ENCODE measurements at places on chromosomes 2 and 18. TPM values are rescaled to one million over a fixed set of nuclear protein-coding genes. Genes with fewer than 3 reads are reported as not detected.

DNA sequence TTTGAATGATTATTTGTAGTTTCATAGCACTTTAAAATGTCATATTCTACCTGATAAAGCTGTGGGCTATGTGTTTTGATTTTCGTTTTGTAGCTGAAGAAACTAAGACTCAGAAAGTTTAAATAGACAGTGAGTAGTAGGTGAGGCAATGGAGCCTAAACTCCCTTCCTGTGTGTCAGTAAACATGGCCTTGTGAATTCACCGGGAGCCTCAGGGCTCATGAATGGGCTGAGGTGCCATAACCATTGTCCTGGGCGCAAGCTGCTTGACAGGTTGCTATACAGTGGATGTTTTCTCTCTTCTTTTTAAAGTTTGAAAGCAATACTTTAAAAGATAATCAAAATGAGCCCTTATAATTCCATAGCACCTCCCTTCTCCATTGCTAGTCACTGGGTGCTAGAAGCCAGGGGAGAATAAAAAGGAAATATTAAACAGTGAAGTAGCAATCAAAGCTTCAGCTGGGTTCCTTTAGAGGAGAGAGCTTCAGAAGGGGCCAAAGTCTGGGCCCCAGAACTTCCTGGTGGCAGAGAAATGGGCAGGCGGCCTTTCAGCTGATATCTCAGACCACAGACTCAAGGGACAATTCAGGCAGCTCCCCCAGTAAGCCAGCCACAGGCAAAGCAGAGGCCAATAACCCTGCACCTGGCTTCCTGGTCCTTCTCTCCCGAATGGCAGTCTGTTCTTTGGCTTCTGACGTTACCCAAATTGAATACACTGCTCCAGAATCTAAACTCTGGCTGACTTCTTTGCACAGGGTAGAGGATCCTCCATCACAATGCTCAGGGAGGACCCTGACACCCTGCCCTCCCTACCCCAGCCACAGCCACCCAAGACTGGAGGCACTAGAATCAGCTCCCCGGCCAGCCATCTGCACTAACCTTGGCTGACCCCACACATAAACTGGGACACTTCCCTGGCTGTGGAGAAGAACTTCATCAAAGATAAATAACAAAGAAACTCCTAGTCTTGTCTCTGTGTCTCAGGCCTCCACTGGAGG lies 51.8 kb upstream of the NPAS2 start:
- H3K36me3 ChIP-seq = no peaks in the 10 kb centered on the region
- H3K4me1 ChIP-seq = no peaks in the 10 kb centered on the region
- H3K27ac ChIP-seq = no peak overlapping the region
- DNase-seq = no peak
- H3K27me3 ChIP-seq = no peaks in the 10 kb centered on the region
- H3K4me3 ChIP-seq = no peak overlapping the region

DNA sequence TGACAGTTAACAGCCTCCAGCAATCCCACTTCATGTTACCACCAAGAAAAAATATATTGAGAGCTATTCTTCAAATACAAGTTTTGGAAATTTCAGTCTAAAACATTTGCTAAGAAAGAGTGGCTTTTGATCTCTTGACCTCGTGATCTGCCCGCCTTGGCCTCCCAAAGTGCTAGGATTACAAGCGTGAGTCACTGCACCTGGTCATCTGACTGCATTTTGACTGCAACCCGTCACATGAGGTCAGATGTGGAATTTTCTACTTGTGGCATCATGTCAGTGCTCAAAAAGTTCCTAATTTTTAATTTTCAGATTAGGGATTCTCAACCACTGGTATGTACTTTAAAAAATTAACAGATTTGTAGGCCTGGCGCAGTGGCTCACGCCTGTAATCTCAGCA lies 9.1 kb upstream of the CLK1 start:
- H3K4me3 ChIP-seq = no peak overlapping the region
- no peak overlapping the region for H3K27ac ChIP-seq
- H3K36me3 ChIP-seq = peaks cover 46% of the 10 kb centered on the region
- peaks cover 8% of the 10 kb centered on the region for H3K4me1 ChIP-seq

DNA sequence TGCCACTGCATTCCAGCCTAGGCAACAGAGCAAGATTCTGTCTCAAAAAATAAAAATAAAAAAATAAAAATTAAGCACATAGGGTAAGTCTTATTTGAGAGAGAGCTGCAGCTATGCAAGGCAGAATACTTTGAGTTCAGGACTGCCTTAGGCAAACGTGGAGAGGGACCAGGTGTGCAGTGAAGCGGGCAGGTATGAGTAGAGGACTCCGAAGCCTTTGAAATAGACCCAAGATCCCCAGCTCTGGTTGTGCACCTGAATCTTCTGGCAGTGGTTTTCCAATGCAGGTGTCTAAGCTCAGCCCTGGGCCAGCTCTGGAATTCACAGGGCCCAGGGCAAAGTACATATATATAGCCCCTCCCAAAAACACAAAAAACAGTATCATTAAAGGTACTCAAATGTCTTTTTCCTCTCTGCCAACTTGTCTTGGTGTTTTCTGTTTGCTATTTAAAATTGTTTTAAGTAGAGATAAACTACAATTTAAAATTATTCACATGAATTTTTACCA lies 21.2 kb downstream of the TGIF1 start:
- H3K27ac ChIP-seq = no peak overlapping the region
- peaks cover 13% of the 10 kb centered on the region for H3K4me1 ChIP-seq
- no peak overlapping the region for H3K4me3 ChIP-seq
- no peaks in the 10 kb centered on the region for H3K27me3 ChIP-seq

DNA sequence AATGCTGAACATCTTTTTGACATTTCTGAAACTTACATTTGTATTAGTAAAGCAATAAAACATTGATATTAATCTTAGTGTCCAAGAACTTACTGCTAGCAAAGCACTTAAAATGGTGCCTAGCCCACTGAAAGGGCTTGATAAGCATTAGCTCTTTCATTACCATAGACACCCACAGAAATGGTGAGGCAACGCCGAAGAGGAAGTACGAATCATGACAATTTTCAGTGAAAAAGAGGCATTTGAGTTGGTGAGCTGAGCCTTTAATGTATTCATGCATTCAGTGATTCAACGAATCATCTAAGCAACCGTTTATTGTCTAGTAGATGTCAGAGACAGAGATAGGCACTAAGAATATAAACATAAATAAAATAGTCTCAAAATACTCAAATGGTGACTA lies 101.1 kb downstream of the PIGN start:
- H3K27ac ChIP-seq = no peak overlapping the region
- DNase-seq = no peak
- peaks cover 23% of the 10 kb centered on the region for H3K4me1 ChIP-seq

DNA sequence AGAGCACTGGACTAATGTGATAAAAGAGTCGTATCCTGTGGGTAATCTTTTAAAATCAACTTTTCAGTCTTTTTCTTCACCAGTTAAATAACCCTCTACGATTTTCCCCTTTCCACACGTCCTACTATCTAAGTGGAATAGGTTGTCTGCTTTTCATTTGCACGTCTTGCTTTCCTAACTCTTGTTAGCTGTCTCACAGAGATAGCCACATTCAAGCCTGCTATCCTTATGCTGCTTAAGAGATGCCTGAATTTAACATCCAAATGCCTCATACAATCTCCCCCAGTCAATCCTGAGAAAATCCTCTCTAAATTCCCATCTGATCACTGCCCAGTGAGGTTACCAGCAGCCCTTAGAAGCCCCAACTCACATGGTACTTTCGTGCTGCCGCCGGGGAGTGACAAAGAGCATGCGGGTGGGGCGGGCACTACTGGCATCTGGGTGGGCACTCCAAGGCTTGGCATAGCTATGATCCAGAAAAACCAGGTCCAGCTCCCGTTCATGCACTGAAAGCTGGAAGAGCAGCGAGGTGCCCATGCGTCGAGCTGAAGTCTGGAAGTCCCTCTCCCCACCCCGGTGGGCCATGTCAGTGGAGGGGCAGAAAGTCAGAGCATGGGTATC lies 1.5 kb downstream of the KANSL3 start:
- H3K27me3 ChIP-seq = no peaks in the 10 kb centered on the region
- no peaks in the 10 kb centered on the region for H3K36me3 ChIP-seq
- no peak for DNase-seq
- H3K4me3 ChIP-seq = no peak overlapping the region
- H3K27ac ChIP-seq = peak overlapping the region; percentile 77

The MEP1B gene
- total RNA-seq = not detected

The GALNT14 gene
- not detected for total RNA-seq

The NEU2 gene
- total RNA-seq = not detected

The ABCB11 gene
- total RNA-seq = 0.03 TPM

The PSMA8 gene
- total RNA-seq = 0.23 TPM

Data from T-cell (primary cell).